ENCODE measurements at places on chromosomes 13 and 19. TPM values are rescaled to one million over a fixed set of nuclear protein-coding genes. Genes with fewer than 3 reads are reported as not detected.

DNA sequence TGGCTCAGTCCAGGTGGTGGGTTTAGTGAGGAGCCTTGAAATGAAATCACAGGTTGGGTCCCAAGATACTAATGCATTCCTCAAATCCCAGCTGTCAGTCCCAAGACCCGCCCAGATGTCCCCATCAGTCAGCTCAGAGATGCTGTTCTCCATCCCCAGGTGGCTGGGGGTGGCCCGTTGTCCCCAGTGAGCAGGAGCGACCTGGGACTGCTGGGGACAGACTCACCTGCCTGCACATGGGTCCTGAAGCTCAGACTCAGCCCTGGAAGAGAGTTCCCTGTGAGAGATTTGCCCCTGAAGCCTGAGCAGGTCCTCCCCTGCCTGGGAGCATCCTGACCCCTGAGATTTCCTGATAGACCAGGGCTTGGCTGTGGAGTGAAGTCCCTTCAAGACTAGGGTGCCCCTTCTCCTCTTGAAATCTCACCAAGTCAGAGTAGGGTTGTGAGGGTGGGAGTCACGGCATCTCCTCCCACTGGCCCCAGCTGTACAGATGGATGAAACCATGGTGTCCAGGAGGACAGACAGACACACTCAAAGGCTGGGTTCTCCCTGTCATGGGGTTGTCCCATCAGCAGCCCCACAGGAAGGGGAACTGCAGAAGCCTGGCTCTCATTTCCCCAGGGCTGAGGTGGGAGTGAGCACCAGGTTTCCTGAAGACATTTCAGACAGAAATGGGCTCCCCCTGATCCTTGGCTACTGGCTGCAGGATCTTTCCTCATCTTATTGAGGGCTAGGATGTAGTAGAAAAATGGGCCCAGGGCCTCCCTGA is 14.4 kb downstream of the LILRA5 start:
- no peak for DNase-seq

GRCh38 chr13:94093652-94094315 is 385.7 kb downstream of the DCT start:
- DNase-seq: no peak

- DNase-seq: no peak
These were observed 41.3 kb downstream of the ALOX5AP start for GRCh38 chr13:30776661-30777060.

The RNF113B gene
- not detected for total RNA-seq

GRCh38 chr19:55498246-55498840 is 10.1 kb downstream of the SSC5D start:
- DNase-seq: no peak

The LRRC63 gene
- 0.15 TPM for total RNA-seq

The FSD1 gene
- 8.8 TPM for total RNA-seq

DNA sequence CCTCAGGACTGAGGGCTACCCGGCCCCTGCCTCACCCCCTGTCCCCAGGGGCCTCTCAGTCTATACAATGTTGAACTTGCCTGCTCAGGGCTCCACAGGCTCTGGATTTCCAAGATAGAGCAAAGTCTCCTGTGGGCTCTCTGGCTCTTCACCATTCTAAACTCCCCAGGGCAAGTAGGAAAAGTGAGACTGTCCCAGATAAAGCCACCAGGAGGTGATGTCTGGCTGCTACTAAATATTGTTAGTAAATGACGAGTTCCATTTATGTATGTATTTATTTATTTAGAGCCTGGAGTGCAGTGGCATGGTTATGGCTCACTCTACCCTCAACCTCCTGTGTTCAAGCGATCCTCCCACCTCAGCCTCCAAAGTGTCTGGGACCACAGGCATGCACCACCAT is 73.6 kb upstream of the SIAH3 start:
- no peak for DNase-seq

The IL12RB1 gene
- not detected for total RNA-seq

The TMC4 gene
- 3.2 TPM for total RNA-seq

GRCh38 chr13:30158774-30159445 is 148.4 kb downstream of the KATNAL1 start:
- DNase-seq: no peak

- DNase-seq: no peak
These were observed 759 bp downstream of the ZMYM2 start for GRCh38 chr13:19959141-19959830.

DNA sequence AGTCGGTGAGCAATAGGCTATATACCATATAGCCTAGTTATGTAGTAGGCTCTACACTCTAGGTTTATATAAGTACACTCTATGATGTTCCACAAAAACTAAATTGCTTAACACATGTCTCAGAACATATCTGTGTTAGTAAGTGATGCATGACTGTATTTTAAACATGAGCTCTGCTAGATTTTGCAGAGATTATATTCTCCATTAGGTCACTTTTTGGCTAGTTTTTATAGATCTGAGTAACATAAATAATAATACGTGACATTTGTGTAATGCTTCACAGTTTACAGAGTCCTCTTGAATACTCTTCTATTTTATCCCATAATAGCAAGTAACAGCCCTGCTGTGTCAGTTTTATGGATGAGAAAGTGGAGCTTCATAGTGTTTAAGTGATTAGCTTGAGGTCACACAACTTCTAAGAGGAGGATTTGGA is 47.8 kb downstream of the NDFIP2 start:
- DNase-seq: no peak

GRCh38 chr13:24008679-24009078 is 111.4 kb upstream of the C1QTNF9B start:
- no peak for DNase-seq

DNA sequence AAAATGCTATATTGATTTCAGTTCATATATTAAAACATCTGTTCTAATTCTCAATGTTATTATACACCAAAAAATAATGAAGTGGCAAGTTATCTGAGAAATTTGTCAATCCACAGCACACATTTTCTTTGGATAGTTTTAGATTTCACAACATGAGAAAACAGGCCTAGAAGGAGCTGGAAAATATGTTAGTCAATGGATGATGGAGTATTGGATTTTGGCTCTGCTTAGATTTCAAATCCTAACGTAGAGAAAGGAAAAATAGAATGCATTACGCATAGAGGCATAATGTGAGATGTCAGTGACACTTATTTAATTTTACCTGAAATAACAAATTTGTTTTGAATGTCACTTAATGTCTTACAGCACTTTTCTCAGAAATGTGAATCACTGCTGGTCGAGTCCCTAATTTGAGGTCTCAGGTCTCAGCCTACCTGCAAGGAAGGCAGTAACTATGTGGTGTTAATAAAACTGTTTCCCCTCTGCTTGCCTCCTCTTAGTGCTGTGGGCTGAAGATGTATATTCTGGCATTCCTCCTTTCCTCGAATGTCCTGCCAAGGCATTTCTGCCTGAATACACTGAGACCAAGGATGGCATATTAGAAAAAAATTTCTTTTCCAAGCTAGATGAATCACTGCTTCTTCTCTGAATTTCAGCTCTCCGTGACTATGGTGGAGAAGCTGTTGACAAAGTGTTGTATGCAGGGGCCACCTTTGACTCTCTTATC is 232.4 kb downstream of the POSTN start:
- no peak for DNase-seq

DNA sequence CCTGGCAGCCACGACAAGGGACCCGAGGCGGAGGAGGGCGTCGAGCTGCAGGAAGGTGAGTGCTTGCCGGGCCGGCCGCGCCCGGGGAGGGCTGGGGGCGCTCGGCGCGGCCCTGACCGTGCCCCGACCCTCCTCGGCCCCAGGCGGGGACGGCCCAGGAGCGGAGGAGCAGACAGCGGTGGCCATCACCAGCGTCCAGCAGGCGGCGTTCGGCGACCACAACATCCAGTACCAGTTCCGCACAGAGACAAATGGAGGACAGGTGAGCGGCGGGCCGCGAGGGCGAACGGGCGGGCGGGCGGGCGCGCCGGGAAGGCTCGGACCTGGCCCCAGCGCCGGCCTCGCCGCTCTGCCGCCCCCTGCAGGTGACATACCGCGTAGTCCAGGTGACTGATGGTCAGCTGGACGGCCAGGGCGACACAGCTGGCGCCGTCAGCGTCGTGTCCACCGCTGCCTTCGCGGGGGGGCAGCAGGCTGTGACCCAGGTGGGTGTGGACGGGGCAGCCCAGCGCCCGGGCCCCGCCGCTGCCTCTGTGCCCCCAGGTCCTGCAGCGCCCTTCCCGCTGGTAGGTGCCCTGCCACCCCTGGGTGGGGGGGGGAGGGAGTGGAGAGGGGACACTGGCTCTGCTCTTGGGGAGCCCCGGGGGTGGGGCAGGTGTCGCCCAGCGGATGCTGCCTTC is 816 bp downstream of the USF2 start:
- DNase-seq: no peak

DNA sequence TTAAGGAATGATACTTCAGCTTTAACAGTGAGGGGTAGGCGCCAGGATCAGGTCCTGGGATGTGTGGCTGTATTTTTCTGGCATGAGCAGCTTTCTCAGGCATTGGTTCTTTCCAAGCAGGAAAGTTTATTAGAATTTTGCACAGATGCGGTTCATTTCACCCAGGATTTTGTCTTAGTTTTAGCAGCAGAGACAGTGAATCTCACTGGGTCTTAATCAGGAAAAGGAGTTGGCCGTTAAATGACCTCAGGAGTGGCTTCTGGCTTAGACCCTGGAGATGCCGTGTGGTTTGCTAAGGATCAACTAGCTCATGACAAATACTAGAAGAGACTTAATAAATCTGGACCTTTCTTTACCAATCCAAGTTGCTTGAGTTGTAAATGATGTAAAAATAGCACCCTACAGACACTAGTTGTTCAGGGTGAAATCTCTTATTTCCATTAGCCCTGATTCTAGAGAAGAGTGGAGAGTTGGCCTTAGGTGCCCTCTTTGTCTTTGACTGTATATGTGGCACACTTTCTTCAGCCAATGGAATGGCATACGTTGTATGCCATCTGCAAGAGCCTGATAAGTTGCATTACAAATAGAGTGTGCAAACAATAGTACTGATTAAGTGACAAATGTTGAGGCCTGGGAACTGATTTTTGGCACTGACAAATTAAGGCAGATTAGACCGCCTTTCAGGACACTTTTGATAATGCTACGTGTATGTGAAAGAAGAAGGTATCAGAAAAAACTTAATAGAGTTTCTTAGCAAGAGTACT is 34.0 kb downstream of the LRCH1 start:
- DNase-seq: no peak

The SGCG gene
- 12.8 TPM for total RNA-seq

The N4BP2L2 gene
- 100 TPM for total RNA-seq

DNA sequence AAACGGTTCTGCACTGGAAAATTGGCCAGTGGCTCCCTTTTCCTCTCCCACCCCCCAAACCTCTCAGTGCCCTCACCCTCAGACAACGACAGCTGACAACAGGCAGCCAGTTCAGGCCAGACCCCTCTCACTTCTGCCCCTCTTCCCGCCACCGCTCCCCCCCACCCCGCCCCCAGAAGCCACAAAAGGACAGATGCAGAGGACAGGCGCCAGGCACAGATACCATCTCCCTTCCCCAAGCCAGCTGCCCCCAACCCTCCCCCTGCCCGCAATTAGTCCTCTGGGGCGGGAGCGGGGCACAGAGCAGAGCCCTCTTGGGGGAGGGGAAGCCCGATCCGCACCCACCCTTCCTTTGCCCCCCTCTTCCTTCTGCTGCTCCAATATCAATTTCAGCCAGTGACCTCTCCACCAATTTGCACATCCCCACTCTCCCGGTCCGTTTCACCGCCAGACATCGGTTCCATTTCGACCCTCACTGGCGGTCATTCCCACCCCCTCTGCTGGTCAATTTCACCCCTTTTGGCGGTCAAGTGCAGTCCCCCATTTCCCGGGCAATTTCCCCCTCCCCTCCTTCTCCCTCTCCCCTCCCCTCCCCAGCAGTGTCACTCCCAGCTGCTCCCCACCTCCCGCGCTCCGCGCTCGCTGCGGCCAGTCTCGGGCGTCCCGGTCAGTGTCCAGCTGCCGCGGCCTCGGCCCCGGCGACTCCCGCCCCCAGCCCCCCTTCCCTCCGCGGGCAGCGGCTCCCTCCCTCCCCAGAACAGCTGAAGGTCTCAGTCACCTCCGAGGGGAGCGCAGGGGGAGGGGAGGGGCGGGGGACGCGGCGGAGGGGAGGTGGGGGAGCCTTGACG is at the start of gene SHD:
SHD (plus strand) TSS at position 848 of the 848 bp plus-strand sequence. CDS start 798 bp downstream, outside the sequence.
- no peak for DNase-seq

The MZT1 gene
- 11.7 TPM for total RNA-seq

DNA sequence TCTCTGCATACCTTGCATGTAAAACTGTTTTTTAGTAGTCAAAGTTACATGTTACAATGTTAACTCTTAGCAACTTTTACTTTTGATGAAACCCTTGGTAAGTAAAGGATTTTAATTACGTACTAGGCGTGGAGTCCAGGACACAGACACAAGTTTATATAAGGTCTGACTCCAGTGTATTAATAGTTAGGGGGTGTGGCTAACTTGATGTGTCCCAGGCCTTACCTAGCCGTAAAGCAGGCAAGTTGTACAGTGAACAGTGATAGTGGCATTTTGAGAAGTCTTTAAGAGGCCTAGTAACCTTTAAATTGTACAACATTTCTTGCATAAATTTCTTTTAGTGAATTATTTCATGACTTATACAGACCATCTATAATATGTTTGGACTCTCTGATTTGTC is 5.9 kb downstream of the ZNF714 start:
- no peak for DNase-seq

GRCh38 chr13:74596691-74597090 is 462.5 kb upstream of the KLF12 start:
- DNase-seq: no peak

GRCh38 chr13:45930177-45930576 is 78.6 kb upstream of the SIAH3 start:
- DNase-seq: no peak

- DNase-seq: no peak
These were observed 26.5 kb downstream of the ARHGAP35 start for GRCh38 chr19:46887240-46887782.

DNA sequence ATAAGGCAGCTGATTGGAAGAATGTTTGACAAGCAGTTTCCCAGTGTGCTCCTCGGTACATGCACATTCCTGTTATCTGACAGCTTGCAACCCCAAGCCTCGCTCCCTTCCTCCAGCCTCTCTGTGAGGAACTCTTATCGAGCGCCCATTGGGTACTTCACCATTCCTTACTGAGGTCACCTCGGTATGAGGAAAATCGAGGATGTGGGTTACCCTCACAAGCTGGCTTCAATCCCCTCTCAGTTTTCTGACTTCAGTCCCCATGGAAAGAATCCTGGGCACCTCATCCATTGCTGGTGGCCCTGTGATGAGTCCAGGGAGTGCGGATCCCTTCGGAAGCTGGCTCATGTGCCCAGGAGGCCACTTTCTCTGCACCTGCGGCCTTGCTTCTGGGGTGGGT is 17.3 kb downstream of the TEX29 start:
- DNase-seq: no peak

DNA sequence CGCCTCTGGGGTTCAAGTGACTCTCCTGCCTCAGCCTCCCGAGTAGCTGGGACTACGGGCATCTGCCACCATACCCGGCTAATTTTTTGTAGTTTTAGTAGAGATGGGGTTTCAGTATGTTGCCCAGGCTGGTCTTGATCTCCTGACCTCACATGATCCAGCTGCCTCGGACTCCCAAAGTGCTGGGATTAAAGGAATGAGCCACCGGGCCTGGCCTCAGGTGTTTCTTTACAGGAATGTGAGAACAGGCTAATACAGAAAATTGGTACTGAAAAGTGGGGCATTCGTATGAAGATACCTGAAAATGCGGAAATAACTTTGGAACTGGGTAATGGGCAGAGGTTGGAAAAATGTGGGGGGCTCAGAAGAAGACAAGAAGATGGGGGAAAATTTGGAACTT is 2.8 kb upstream of the CDC16 start:
- no peak for DNase-seq
